Activated effector memory CD4-positive, alpha-beta T cell treated with Interleukin-2 at 50 U/mL for 16 hours (primary cell): ENCODE measurements at places on chromosomes 2 and 18.

DNA sequence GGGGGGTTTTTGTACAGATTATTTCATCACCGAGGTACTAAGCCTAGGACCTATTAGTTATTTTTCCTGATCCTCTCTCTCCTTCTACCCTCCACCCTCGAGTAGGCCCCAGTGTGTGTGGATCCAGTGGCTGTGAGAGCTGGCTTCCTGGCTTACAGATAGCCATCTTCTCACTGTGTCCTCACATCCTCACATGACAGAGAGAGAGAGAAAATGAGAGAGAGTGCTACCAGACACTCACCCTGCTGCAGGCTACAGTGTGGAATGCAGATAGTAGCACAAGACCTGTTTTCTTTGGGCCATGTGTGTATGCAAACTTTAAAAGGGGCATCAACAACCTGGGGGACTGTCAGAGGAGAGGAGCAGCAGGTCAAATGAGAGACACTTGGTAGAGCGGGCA is 9.5 kb downstream of the KCNK3 start:
- no peak for DNase-seq

DNA sequence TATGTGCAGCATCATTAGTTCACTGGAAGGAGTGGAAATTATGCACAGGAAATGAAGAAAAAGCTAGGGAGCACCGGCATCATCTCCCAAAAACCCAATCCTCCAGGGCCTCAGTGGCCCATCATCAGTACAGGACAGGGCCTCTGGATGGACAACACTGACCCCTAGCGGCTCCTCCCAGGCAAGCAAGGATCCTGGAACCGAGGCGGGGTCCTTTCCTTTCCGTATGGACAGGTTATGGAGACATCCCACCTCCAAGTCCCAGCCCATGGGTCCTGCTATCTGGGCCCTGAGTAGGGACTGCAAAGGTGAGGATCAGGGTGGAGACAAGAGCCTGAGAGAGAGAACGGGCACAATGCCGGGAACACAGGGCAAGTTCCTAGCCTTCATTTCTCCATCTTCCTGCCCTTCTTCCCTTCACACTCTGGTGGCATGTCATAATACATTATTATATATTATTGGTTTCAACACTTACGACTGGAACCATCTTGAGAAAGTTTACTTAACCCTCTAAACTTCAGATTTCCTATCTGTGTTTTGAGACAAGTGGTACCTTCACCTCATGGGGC is 68.2 kb downstream of the ZNF516 start:
- DNase-seq: no peak

DNA sequence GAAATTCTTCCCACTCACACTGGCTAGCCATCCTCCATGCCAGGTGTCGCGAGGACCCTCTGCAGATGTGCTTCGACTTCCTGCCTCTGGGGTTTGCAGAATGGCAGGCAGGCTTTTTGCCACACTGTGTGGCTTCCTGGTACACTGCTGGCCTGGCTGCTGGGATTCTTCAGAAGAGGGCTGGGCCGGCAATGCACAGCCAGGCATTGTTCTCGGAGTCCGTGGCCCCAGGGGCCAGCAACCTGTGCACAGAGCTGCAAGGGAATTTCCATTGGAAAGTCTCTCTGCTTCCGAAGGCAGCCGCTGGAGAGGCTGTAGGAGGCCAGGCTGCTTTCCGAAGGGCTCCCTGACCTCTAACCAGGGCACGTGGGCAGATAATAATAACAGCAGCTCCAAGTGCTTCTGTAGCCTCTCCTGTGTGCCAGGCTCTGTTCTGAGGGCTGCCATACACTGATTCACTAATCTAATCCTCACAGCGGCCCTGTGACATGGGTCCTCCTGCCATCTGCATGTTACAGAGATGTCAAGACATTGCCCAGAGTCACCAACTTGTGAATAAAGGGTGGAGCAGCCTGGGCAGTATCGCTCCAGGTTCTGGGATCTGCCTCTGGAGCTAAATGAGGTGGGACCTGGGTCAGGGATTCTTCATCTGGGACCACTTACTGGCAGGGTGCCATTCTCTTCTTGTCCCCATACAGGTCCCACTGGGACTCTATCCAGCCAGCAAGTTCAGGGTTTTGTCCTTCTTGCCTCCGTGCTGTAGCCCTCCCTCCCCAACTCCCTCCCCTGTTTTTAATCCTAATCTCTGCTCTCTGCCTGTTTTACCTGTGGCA is 5.0 kb downstream of the LDLRAD4 start:
- no peak for DNase-seq

- no peak for DNase-seq
These were observed 82.1 kb downstream of the TNP1 start for GRCh38 chr2:216777637-216778273.

DNA sequence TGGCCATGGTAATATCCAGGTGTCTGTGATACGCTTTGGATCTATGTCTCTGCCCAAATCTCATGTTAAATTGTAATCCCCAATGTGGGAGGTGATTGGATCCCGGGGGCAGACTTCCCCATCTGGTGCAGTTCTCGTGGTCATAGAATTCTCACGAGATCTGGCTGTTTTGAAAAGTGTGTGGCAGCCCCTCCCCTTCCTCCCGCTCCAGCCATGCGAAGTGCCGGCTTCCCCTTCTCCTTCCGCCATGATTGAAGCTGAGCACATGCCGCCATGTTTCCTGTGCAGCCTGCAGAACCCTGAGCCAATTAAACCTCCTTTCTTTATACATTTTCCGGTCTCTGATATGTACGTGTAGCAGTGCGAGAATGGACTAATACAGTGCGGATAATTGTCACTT is 42.5 kb downstream of the GPC1 start:
- no peak for DNase-seq

GRCh38 chr2:2575181-2575577 is 244.1 kb upstream of the MYT1L start:
- DNase-seq: no peak

DNA sequence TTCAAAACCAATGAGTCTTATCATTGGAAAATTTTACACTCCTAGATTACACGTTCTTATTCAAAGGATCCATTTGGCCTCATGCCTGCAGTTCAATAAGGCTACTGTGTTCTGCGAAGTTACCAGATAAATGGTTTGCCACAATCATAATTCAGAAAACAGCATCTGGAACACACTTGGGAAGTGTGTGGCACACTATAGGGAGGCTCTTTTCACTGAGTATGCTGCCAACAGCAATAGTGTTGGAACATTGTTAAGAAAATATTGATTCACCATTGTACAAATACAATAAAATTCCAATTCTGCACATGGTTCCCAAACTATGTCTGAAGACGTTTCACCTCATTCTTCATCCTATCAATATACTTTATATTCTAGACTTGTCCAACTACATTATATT is 141.4 kb upstream of the DOK6 start:
- no peak for DNase-seq

- DNase-seq: no peak
These were observed 1245.7 kb upstream of the LRRTM1 start for GRCh38 chr2:81550277-81550676.

DNA sequence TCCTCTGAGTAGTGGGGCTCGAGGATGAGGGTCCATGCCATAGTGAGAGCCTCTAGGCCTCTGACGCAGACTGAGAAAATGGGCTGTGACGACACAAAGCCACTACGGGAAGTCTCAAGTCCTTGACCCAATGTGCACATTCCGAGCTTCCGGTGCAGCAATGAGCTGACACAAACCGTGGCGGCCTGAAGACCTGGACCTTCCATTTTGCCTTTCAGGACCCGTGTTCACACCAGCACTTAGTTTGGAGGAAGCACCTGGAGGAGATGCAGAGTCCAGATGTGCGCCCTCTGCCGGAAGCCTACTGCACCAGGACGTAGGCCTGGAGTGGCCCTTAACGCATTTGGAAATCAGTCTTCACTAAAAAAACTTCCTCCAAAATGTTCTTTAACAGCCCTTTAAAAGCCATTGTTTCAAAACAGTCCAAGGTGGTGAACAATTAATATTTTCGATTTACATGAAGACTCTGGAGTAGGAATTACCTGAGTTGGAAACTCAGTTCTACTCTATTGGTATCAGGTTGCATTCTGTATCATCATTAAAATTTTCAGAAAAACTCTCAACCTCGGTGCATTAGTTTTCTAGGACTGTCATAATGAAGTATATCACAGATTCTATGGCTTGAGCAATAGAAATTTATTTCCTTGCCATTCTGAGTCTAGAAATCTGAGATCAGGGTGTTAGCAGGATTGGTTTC is 33.9 kb downstream of the BMP10 start:
- DNase-seq: peak; percentile 54

GRCh38 chr18:46711444-46711863 is 45.4 kb downstream of the ST8SIA5 start:
- DNase-seq: no peak

- DNase-seq: peak; percentile 9
These were observed 256.8 kb downstream of the RNF152 start for GRCh38 chr18:61635901-61636528.

GRCh38 chr2:190420801-190421200 is 12.6 kb downstream of the MFSD6 start:
- DNase-seq: no peak

GRCh38 chr2:74249406-74250122 is 51.1 kb downstream of the MTHFD2 start:
- DNase-seq: no peak

DNA sequence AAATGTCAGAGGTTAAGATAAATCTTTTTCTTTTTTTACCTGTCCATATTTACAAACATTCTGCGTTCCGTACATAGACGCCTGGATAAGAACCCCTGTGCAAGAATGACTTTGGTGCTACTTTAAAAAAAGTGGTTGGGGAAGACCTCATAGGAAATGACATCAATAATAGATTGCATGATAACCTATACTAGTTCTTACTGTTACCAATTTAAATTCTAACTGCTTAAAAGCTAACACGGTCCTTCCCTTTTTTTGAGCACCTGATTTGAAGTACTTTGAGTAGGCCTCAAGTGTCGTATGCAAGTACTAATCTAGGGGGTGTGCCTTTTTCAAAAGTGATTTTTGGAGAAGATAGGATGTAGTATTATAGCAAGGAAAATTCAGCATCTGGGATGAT is 2.1 kb downstream of the SLC39A10 start:
- DNase-seq: no peak

- DNase-seq: no peak
These were observed 58.1 kb upstream of the RALBP1 start for GRCh38 chr18:9417073-9417851.

GRCh38 chr2:106886916-106887758 is 1.2 kb upstream of the ST6GAL2 start:
- DNase-seq: no peak

DNA sequence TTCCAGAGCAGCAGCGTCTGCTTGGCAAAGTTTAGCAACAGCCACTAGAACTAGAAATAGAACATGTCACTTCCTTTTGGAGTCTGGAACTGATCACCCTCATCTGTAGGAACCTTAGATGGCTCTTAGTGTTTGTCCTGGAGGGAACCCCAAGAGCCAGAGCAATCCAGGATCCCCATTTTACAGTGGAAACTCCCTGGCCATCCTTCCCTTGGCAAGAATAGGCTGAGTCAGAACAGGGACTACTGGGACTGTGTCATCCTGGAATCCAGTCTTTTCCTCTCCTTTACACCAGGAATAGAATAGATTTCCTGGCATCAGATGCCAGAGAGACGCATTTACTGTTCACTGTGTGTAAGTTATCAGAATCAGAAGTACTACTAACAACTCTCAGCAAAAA is 33.2 kb upstream of the GRHL1 start:
- no peak for DNase-seq

DNA sequence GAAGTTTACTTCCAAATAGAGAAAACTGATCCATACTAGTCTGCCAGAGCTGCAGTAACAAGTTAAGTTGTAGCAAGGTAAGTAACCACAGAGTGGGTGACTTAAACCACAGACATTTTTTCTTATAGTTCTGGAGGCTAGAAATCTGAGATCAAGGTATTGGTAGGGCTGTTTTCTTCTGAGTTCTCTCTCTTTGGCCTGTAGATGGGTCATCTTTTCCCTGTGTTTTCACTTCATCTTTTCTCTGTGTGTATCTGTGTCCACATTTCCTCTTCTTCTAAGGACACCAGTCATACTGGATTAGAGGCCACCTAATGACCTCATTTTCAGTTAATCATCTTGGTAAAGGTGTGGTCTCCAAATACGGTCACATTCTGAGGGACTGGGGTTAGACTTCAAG is 142.9 kb upstream of the MEX3C start:
- DNase-seq: no peak

- no peak for DNase-seq
These were observed 216.7 kb downstream of the CTNNA2 start for GRCh38 chr2:79729532-79729931.

DNA sequence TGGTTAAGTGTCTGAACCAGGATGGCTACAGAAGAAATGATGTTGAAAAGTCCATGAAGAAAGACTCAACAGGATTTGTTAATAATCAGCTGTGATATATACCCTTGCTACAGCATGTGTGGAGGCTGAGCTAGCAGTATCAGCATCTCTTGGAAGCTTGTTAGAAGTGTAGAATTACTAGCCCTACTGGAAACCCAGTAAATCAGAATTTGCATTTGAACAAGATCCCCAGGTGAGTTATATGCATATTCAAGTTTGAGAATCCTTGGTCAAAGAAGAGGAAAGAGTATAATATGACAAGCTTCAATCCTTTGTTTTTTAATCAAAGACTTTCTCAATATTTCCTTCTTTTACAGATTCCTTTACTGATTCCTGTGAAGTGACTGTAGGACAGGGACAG is 109.0 kb upstream of the KCNJ3 start:
- no peak for DNase-seq

GRCh38 chr2:237244976-237245646 is 159.4 kb downstream of the COPS8 start:
- no peak for DNase-seq

GRCh38 chr2:128421861-128422311 is 103.2 kb upstream of the HS6ST1 start:
- DNase-seq: no peak

DNA sequence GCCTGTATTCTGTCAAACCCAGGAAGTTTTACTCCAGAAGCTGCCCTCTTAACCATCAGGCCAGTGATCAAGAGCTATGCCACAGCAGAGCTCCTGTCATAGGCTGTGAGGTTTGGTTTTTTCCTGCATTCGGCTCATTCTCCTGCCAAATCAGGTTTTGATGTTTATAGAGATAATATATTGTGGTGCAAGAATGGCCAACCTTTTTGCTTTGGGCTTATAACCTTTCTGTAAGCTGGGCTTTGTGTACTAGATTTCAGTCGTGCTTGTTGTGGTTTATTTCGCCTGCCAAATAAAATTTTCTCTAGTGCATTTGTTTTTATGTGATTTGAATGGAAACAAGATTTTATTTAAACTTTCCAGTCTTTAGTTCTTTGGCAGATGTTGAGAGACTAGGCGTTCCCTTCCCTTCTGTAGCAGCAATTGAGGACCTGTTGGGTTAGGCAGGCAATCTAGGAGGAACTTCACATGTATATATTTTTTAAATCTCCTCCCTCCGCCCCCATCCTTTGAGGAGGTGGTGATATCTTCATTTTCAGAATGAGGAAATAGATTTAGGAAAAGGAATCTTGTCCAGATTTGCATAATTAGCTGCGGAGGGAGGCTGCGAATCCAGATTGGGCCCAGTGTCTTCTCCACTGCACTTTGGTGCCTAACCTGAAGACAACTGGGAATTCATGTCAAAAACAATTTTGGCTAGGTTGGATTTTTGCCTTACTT is 2.6 kb downstream of the KDM3A start:
- no peak for DNase-seq
